A172 (cell line): ENCODE measurements at places on chromosomes 6 and 20.

- no peak for DNase-seq
These were observed 59.0 kb downstream of the SGK1 start for GRCh38 chr6:134258849-134259306.

GRCh38 chr6:10431423-10432164, 16.7 kb upstream of the TFAP2A start:
- no peak for DNase-seq

GRCh38 chr20:23668477-23668951, 20.3 kb downstream of the CST4 start:
- DNase-seq, result peak; percentile 63

DNA sequence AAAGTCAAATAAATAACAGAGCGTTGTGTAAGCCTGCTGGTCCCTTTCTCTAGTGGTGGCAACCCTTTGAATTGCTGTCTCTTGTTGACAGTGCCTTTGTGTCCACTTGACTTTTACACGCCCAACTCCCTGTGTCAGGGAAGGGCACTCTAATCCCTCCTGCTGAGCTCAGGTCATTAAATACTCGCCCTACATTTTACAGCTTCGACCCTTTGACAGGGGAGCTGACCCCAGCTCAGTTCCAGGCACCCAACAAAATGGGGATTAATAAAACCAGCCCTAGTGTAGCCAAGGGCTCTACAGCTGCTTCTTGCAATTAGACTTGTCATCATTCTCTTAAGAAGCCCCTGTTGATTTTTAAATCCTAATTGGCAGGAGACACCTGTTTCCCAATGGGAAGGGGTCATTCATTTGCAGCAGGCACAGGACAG, 308.2 kb downstream of the EYA4 start:
- DNase-seq, result no peak

DNA sequence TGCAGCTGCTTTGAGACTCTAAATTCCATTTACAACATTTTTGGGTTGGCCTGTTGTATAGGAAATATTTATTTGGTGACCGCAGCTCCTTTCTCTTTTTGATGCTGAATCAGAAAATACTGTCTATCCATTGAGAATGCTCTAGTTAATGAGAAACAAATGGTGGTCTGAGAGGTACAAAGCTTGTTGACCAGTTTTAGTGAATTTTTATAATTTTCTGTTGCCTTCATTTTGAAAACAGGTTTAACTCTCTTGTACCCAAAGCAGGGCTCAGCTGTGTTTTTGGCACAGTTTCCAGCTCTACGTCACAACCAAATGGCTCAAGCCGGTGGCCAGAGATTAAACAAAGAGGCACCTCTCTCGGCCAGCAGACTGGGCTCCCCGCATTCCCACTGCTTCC, 113.2 kb downstream of the FNDC1 start:
- no peak for DNase-seq

DNA sequence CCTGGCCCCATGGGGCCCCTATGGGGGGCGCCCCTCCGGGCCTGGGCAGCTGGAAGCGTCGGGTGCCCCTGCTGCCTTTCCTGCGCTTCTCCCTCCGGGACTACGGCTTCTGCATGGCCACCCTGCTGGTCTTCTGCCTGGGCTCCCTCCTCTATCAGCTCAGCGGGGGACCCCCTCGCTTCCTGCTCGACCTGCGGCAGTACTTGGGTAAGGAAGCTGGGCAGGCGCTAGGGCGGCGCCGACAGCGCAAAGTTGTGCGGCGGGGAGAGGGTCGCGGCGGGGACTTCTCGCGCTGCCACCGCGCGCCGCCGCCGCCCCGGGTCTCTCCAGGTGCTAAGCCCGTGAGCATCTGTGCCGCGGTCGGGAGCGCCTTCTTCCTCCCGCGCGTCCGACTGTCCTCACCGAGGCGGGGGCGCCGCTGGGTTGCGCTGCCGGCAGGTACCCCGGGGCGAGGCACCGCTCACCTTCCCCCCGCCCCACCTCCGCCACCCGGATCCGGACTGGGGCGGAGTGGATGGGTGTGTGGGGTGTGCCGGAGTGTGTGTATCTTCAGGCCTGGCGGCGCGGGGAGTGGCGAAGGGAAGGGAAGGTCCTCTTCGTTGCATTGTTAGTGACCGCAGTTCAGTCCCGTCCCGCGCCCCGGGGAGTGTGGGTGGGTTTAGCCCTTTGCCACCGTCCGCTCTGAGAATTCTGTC, 788 bp downstream of the UST start:
- DNase-seq, result no peak

DNA sequence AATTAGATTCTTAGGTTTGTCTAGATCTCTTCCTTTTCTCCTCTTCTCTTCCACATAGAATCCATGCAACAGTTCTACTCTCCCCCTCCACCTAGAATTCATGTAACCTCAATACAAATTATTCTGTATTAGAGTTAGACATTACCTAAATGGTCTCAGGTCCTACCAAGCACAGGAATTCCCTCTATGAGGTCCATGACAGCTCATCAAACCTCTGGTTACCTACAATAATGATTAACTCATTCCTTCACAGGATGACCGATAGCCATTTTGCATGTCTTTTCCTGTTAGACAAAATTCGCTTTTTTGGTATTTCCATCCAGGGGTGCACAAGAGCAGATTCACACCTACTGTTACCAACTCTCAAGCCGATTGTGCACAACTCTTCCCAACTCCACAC, 27.4 kb upstream of the BMP2 start:
- no peak for DNase-seq

DNA sequence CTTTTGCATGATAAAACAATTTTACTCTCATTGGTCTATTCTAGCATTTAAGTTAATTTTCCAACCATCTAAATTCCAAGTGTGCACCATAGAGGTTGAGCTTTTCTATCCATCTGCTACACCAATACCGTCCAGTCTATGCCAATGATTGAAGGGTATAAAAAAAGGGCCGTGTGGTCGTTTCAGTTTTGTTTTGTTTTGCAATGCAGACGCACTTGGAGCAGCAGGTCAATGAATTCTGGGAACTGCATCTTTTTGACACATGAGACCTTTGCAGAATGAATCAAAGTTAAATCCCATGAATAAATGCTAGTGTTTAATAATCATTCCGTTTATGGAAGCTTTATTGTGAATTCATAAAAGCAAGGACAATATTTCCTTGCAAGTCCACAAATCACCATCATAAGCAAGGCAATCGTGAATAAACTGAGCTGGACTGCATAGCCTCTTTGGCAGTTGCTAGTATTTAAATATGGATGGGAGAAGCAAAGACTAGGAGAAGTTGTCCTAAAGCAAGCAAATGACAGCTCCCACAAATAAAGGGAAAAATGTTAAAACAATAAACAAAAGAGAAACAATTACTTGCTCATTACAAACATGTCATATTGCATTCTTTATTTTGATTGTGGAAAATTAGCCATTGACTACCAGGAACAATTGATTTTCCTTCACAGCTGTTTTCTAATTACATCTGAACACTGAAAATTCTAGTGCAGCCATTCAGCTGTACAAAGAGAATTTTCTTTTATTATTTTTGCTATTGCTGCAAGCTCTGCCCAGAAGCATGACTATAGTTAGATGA, 649.7 kb upstream of the GJE1 start:
- DNase-seq, result peak; percentile 28

DNA sequence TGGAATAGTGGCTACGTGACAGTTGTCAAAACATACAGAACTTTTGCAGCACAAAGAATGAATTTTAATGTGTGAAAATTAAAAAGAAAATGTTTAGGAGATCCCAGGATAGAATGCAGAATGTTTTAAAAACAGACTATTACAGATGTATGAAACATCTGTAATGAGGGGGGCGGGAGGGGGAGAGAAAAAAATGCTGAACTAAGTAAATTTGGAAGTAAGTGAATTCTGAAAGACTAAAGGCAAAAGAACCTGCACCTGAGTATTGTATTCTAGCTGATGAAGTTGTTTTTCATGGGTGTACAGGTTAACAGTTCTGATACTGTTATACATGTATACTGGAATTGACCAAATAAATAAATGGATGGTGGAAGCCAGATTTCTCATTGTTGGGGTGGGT, 178.8 kb downstream of the ZFAND3 start:
- no peak for DNase-seq

- DNase-seq, result peak; percentile 74
These were observed 2.4 kb downstream of the DYNLT1 start for GRCh38 chr6:158642097-158642601.

DNA sequence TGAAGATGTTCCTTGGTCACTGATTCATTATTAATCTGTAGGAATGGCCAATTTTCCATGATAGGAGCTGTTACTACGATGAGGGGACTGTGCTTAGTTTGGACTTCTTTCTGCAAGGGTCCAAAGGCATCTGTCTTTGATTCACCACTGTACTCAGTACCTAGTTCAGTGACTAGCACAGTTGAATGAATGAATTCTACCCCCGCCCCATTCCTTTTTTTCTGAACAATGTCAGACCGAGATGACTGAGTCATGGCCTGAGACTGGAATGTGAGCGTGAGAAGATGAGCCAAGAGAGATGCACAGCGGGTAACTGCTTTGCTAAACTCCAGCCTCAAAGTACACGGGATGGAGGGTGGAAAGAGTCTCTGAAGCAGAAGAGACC, 419 bp upstream of the SNHG17 start:
- peak; percentile 32 for DNase-seq

GRCh38 chr6:25173246-25173645, 105.9 kb upstream of the CARMIL1 start:
- DNase-seq, result peak; percentile 9

DNA sequence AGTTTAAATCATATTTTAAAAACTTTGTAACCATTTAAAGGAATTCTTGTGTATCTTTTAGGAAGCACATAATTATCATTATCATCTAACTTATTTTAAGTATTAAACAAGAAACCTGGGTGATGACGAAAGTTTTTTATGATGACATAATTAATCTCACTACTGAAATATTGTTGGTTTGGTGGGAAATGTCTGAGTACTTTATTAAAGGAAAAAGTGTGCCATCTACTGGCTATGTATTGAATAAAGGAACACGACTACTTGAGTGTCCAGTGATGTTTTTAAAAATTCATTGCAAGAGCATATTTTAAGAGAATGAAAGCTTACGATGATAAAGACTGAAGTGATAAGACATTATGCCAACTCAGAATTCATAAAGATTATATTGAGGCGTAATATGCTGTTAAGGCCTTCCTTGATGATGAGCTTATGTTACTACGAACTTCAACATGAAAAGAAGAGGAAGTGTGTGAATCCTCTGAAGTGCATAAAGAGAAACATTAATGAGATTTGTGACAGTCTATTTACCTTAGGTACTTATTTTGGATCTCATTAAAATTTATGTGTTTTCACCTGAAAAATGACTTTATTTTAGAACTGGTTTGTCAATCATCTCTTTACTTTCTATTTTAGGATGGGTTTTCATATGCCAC, 12.0 kb upstream of the TRMT11 start:
- peak; percentile 50 for DNase-seq

- no peak for DNase-seq
These were observed 1.4 kb downstream of the WFDC2 start for GRCh38 chr20:45470937-45471336.

GRCh38 chr20:54431156-54431944, 44.0 kb upstream of the DOK5 start:
- DNase-seq, result no peak

GRCh38 chr6:7812623-7813022, 86.7 kb downstream of the BMP6 start:
- no peak for DNase-seq

- peak; percentile 69 for DNase-seq
These were observed 78.5 kb upstream of the PHACTR1 start for GRCh38 chr6:12637960-12638641.

- DNase-seq, result no peak
These were observed 144.5 kb downstream of the MAP3K7 start for GRCh38 chr6:90442366-90442765.

DNA sequence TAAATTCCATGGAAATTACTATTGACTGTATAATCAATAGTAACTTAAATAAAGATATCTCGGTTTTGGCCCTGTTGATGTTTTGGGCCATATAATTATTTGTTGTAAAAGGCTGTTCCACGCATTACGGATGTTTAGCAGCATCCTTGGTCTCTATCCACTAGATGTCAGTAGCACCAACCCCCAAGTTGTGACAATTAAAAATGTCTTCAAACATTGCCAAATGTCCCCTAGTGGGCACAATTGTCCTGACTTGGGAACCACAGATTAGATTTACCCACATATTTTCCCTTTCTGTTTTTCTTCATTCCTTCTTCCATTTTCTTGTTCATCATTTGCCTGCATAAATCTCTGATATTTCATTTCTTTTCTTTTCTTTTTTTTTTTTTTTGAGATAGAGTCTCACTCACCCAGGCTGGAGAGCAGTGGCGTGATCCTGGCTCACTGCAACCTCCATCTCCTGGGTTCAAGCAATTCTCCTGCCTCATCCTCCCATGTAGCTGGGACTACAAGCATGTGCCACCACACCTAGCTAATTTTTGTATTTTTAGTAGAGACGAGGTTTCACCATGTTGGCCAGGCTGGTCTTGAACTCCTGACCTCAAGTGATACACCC, 13.6 kb upstream of the WFDC8 start:
- peak; percentile 64 for DNase-seq

DNA sequence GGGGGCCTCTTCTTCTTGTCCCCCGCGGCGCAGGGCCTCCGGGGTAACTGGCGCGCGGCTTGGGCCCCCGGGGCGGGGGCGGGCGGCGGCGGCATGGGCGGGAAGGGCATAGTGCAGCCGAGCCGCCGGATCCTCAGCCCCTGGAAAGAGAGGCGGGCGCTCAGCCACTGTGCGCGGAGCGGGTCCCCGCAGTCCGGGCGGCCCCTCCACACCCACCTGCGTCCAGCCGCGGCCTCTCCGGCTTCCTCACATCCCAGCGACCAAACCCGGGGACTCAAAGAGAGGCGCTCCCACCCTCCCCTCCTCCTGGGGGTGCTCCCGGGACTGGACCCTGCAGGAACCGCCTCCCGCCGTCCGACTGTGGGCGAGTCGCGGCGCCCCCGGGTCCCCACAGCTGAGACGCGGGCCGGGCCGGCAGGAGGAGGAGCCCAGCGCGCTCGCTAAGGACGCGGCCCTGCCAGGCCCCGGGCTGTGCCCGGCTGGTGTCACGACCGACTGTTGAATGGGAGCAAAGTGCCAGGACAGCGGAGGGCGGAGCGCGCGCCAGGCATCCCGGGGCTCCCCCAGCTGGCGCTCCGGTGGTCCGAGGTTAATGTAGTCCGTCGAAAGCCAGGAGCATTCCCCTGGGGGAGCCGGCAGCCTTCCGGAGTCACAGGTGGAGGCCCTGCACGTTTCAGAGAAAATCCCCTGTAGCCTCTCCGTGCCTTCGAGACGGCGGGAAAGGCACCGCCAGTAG, at the start of gene PRR18:
TSS of gene PRR18 (minus strand) at position 360 of the 736 bp plus-strand sequence. CDS start at position 110, 250 bp downstream.
- DNase-seq, result no peak
